HuH-7 (cell line): ENCODE measurements at places on chromosomes 11 and 22.
A peak's percentile ranks its signal among the peaks of the same experiment; 100 is the strongest.

DNA sequence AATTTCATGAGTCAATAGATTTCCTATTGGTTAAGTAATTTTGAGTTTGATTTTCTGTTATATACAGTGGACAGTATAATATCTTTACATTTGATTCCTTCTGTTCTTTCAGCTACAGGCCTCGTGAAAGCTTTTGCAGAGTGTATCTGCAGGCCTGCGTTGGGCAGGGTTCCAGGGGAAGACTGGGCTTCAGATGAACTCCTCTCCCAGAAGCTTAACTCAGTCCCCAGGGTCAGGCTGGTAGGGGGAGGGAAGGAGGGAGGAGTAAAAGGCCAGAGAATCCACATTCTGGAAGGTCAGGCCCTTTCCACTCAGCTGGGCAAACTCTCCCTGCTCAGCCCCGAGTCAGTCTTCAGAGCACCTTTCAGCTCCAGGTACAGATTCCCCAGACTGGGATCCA, 100.4 kb upstream of the NECTIN1 start:
- DNase-seq = no peak

- DNase-seq = no peak
Measured at GRCh38 chr11:11580012-11580411, 41.8 kb downstream of the GALNT18 start.

GRCh38 chr22:44758344-44758973, 6.1 kb downstream of the ARHGAP8 start:
- no peak for DNase-seq

DNA sequence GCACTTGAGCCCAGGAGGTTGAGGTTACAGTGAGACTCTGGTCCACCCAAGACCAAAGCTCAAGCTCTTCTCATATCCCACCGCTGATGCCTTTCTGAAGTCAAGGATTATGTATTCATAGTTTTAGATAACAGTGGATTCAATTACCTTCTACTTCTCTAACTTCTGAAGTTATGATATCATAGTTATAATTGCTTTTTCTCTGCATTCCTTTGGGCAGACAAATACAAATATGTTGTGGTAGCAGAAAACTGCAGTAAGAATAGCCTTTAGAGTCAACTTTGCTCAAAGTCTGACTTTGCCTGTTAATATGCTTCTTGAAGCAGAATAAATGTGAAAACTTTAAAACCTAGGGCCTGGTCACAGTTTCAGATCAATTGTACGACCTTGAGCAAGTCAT, 94.4 kb downstream of the LUZP2 start:
- DNase-seq = no peak

GRCh38 chr11:33329705-33330329, 72.6 kb downstream of the HIPK3 start:
- peak; percentile 22 for DNase-seq

- DNase-seq = no peak
Measured at GRCh38 chr11:30468881-30469280, 117.3 kb downstream of the MPPED2 start.

- DNase-seq = no peak
Measured at GRCh38 chr22:26482161-26482560, 1.4 kb downstream of the HPS4 start.

- no peak for DNase-seq
Measured at GRCh38 chr22:44220727-44221680, 40.3 kb downstream of the PARVG start.

DNA sequence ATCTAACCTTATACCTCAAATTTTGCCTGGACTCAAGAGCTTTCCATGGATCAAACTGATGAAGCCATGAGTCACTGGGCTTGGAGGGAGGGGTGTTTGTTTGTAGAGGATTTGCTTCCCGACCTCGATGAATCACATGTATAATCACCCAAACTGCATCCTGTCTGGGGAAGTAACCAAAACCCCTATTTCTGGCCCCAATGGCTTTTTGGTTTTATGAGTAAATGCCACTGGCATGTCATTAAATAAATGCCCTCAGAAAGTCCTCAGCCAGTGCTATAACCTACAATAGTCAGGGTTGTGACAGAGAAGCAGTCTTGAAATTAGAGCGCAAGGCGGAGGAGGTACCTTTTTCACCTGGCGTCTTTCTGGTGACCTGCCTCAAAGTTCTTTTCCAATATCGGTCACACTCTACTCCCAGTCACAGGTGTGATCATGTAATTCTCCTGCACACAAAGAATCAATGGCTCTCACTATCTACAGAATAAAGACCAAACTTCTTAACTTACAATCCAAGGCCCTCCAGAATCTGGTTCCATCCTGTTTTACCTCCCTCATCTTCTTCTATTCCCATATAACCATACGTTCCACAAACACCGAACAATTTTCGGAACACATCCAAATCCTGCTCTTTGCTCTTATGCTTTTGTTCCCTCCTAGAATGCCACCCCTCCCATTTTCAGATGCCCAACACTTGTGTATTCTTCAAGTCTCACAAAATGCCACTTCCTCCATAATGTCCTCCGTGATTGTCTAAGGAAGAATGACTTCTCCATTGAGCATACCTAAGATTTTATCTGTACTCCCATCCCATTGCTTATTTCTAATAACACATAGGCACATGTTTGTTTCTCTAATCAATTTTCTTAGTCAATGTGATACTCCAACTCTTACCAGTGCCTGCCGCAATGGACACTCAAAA, 81.3 kb upstream of the BLID start:
- DNase-seq = no peak

- no peak for DNase-seq
Measured at GRCh38 chr11:17922416-17922788, 90.4 kb downstream of the SERGEF start.

DNA sequence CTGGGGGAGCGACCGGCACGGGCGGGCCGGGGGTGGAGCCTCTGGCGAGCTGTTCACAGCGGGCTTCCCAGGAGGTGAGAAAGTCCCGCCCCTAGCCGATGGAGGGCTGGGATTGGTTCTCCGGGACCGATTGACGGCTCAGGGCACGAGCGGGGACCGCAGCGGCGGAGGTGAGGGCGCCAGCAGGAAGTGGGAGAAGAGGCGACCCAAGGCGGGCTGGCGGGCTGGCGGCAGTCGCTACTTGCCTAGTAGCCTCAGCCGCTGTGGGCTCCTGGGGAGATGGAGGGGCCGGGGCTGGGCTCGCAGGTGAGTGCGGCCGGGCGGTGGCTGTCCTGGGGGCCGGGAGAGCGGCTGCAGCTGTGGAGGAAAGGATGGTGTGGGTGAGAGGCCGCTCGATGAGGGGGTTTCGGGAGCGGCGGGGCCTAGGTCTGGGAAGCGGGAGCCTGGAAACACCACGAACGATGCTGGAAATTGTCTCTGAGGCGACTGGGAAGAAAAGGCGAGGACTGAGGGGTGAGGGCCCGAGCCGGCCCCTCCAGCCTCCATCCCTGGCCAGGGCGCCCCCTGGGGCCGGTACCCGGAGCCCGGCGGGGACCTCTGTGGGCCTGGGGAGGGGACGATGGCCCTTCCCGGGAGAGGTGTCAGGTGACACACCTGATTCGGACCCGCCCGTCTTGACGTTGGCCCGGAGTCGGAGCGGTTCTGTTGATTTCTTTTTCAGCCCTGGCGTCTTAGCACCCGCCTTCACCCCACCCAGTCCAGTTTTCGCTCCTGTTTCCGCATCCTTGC, at the start of gene ZDHHC13:
Gene ZDHHC13 (plus strand): TSS at position 198 of the 789 bp plus-strand sequence. CDS start 82 bp downstream, at position 280.
- DNase-seq = peak; percentile 95

DNA sequence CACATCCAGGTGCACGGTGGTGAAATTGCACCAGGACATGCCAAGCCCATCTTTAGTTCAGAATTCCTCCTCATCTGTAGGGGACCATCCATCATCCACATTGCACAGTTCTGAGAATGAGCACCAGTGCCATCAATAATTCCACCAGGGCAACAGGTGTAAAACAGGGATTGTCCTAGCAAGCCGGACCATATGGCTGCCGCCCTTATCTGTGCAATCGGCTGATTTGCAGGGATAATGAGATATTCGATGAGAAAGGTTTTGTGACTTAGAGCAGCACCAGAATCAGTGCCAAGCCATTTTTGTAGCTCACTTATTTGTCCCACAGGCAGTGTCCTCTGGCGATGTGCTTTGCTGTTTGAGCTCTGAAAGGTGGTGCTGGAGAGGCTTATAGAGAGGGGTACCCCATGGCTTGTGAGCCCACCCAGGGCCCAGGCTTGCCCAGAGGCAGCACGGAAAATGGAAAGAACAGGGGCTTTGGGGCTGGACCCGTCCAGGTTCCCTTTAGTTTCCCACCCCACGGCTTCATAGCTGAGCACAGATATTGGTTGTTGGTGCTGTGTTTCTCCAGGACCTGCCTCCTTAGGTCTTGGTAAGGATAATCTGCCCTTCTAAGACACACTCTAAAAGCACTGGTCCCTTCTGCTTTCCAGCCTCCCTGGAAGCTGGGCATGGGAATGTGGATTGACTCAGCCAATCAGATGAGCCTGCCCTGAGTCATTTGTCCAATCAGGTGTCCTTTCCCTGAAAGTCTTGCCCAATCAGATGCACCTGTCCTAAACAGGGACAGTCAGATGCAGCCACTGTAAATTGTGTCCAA, 84.0 kb upstream of the SHANK2 start:
- DNase-seq = no peak
